ENCODE measurements at places on chromosomes 5 and 9.

GRCh38 chr5:74041913-74042312 lies 415.9 kb downstream of the ARHGEF28 start:
- no peak for DNase-seq

DNA sequence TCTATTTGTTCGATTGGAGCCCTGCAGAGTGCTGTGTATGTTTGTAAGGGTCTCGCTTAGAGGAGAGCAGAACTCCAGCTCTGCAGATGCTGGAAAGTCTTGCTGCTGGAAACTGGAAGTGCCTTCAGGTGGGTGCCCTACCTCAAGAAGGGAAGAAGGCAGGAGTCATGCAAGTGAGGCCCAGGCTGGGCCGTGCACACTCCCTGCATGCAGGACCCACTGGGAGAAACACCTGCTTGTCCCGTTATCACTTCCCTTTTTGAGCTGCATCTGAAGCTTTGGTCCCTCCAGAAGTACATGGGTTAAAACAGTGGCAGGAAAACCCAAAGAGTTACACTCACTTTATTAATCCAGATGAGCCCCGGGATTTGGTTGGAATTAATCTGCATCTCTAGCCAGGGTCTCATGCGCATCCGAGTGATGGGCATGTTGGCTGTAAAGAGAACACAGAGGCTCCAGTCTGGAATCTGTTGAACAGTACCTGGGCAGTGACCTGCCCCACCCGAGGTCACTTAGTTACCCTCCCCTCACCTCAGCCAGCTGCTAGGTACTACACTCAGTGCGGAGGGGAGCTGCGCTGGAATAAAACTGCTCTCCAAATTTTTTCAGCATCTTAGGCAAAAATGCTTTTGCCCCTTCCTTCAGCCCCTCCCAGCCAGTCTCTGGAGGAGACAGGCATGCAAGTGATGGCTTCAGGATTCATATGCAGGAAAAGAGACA lies 1.4 kb downstream of the IRF1 start:
- peak; percentile 53 for DNase-seq

DNA sequence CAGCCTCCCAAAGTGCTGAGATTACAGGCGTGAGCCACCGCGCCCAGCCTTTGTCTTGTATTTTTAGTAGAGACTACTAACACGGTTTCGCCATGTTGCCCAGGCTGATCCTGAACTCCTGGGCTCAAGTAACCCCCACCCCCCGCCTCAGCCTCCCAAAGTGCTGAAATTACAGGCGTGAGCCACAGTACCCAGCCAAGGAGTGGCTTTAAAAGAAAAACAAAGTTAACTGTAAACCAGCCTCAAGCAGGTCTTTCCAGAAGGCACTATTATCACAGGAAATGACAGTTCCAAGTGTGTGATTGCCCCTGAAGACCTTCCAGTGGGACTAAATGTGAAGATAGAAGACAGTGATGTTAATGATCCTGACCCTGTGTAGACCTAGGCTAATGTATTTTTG lies 31.1 kb downstream of the SIL1 start:
- no peak for DNase-seq

- DNase-seq: no peak
Observed at GRCh38 chr5:173495225-173495904, 121.1 kb downstream of the BOD1 start.

DNA sequence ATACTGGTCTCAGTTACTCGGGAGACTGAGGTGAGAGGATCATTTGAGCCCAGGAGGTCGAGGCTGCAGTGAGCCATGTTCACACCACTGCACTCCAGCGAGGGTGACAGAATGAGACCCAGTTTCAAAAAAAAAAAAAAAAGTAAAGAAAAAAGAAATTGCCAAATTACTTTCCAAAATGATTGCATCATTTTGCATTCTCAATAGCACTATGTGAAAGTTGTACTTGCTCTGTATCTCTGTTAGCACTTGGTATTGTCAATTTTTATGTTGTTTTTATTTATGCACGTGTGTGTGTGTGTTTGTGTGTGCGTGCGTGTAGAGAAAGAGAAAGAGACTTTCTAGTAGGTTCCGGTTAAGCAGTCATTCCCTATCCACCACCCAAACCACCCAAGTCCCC lies 328.4 kb downstream of the RAB3C start:
- DNase-seq: no peak

- no peak for DNase-seq
Observed at GRCh38 chr5:83513491-83513890, 41.9 kb downstream of the VCAN start.

DNA sequence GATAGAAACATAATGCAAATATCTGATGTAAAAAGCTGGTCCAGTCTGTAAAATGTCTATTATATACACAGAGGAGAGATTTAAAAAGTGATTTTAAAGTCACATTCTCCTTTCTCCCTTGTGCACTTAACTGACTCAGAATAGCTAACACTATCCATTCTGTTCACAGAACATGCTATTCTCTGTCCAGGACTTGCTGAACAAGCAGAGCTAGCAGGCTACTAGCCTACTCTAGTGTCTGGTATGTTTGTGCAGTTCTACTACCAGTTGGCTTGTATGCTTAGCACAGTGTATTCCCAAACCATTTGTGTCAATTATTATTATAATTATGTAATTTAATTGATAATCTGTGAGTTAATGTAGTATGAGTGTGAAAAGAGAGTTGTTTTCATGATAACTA lies 161.7 kb upstream of the NUDT12 start:
- DNase-seq: no peak

DNA sequence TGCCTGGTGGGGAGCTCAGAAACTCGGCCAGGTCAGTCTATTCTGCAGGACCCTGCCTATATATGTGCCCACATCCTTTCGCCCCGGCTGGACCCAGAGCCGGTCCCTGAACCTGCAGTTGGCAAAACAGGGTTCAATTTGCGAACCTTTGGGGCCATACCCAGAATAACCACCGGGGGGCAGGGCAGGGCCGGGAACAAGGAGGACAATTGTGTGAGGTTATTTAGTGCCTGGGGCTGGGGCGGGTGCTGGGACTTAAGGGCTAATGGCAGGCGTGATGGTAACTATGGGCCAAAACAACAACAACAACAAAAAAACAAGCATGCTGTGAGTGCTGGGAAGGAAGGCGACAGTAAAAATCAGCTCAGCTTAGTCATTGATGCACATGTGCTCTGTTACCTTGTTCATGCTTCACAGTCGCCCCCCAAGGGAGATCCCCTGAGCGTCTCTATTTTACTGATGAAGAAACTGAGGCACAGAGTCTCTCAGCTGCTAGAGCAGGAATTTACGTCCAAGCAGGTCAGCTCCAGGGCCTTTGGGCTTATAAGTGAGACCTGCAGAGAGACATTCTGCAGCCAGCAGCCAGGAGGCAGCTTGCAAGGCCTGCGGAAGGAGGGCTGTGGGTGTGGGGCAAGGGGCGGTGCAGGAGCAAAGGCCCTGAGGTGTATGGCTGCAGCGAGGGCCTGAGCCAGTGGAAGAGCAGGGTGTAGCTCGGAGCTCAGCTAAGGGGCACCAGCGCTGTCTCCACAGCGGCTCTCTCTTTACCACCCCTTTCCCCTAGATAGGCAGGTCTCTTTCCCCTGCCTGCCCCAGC lies 106.0 kb downstream of the PHF2 start:
- peak; percentile 68 for DNase-seq

DNA sequence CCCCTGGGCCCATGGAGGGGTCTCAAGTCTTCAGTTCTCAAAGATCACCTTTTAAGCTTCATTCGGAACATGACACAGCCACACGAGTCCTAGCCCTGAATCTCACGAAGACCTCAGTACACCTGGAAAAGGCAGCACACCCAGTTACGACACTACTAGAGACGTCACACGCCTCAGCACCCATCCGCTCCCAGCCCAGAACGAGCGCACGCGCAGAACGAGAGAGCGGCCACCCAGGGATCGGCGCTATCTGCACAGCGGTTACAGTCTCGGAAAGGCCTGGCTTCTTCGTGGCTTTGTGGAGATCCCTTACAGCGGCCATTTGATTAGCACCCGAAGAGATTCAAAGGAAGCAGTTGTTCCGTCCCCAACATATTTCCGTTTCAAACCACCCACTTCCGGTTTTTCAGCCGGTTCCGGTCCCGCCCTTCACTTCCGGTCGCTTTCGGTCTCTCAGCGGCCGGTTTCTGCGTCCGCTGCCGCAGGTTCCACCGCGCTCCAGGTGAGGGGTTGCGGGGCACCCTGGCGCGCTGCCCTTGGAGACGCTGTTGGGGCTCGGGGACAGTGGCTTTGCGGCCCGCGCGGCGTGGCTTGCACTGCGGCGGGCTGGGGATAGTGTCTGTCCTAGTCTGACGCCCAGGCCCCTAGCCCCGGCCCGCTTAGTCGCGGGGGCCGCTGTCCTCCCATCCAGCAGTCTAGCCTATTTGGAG lies at the start of gene UBLCP1:
UBLCP1 (plus strand) TSS at position 432 of the 710 bp plus-strand sequence. CDS start 5,626 bp downstream, outside the sequence.
- DNase-seq: peak; percentile 88

- no peak for DNase-seq
Observed at GRCh38 chr9:6926436-6926835, 168.7 kb downstream of the KDM4C start.

- DNase-seq: no peak
Observed at GRCh38 chr5:135391869-135392255, 7.2 kb downstream of the MACROH2A1 start.

DNA sequence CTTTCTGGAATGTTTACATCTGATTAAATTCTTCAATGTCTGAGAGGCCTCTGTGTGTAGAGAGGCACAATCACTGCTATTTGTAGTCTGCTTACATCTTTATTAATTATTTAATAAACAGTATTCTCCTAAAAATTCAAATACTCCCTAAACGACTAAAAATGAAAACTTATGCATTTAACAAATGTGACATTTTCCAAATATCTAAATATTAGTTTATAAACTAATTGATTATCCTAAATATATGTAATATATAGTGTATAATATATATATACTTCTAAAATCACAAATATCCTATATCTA lies 57.7 kb upstream of the ZBED3 start:
- DNase-seq: no peak

- DNase-seq: no peak
Observed at GRCh38 chr9:117718085-117718484, 13.9 kb downstream of the TLR4 start.

DNA sequence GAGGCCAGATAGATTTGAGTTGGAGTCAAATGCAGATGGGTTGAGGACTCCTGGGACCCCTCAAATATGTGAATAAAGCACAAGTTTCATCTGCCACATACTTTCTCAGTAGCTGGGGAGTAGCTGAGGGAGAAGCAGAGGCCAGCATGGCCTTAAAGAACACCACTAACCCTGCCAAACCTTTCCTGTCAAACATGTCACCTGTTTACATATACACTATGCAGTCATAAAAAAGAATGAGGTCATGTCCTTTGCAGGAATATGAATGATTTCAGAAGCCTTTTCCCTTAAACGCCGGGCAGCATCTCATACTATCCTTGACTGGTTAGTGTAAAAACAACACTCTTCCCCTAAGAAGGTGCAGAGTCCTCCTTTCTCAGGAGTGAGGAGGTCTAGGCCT lies 25.2 kb upstream of the HSD17B4 start:
- DNase-seq: no peak
